ENCODE measurements at places on chromosomes 3 and 15.

DNA sequence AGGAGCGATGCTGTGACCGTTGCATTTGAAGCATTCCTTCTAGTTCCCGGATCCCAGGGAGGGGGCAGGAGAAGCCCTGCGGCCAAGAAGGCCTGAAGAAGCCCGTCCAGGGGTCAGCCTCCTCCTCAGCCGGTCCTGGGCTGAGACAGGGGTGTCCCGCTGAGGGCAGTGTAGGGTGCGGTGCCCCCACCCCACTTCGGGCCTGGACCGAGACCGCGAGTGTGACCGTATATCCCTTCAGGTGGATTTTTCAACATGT, 2.8 kb downstream of the OCA2 start:
- DNase-seq: no peak

GRCh38 chr3:102038477-102039142, 189.3 kb downstream of the NFKBIZ start:
- DNase-seq: no peak

GRCh38 chr15:69074001-69074842, 59.7 kb downstream of the NOX5 start:
- no peak for DNase-seq

DNA sequence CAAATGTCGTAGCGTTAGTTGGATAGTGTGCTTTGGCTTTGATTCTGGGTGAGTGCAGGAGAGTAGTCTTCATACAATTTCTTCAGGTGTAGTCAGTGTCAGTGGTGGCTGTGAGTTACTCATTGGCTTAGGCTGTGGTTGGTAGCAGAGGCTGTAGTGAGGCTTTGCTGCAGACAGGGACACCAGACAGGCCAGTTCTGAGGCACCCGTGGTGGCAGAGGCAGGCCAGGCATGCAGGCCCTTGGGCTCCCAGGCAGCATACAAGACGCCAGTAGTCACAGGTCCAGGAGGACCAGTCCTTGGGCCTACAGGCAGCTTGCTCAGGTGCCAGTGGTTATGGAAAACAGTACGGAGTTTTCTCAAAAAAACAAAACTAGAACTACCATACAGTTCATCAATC, 61.3 kb downstream of the DMXL2 start:
- DNase-seq: no peak

DNA sequence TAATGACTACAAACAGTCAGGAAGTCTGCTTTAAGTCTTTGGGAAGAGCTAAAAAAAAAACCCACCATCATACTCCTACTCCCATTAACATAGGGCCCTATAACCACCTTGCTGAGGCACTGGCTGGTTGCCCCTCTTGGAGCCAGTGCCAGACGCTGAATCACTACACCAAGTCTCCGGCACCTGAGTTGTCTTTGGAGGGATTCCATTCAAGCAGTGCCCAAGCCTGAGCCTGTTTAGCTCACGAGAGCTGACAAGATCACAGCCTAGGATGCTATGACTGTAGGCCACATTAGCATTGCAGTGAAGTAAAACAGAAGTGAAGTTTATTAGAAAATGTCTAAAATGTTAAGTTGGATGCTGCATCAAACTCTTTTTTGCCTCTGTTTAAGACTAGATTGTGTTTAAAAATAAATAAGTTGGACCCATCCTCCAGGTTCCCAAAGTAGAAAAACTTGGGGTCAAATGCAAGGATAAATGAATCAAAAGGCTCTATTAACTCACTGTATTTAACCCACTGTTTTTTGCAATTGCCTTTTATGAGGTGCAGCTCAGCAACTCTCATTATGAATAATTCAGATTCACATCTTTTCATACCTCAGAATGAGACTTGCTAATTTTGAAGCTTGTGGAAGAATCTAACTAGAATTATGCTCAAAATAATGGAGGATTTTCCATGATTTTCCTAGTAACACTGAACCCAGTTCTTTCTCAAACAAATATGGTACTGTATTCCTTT, 461.9 kb downstream of the FOXP1 start:
- no peak for DNase-seq

Measured in stimulated activated CD8-positive, alpha-beta memory T cell treated with anti-CD3 and anti-CD28 coated beads, Interleukin-7, amount 100 ng/mL, for 4 hours (primary cell).